Lower lobe of right lung (tissue), 2 donors: ENCODE measurements at places on chromosomes 3 and 15. TPM values are rescaled to one million over a fixed set of nuclear protein-coding genes. Genes with fewer than 3 reads are reported as not detected.
A peak's percentile ranks its signal among the peaks of the same experiment; 100 is the strongest.

- H3K27ac ChIP-seq = no peak overlapping the region
- no peak for DNase-seq
- no peaks in the 10 kb centered on the region for H3K4me1 ChIP-seq
- H3K4me3 ChIP-seq = peak overlapping the region; percentile 43
These were observed 52.9 kb upstream of the WNT7A start for GRCh38 chr3:13932578-13933295.

DNA sequence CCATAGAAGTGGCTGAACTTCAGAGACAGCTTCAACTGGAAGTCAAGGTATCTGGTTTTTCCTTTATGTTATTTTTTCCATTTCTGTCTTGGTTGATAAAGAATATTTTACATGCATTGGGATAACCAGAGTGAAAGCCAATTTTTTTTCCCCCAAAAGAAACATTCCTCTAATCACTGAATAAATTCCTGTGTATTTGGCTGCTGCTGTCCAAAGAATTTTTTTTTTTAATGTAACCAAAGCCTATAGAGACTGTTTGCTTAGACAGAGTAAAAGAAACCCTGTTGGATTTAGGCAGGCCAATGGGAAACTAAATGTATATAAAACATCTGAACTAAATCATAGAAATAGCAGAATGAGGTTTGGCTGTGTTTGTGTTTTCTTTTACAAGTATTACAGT lies 75.2 kb downstream of the CGNL1 start:
- H3K27me3 ChIP-seq = no peaks in the 10 kb centered on the region
- H3K27ac ChIP-seq = no peak overlapping the region
- H3K36me3 ChIP-seq = peaks cover 17% of the 10 kb centered on the region
- DNase-seq = no peak
- no peaks in the 10 kb centered on the region for H3K4me1 ChIP-seq

- no peaks in the 10 kb centered on the region for H3K36me3 ChIP-seq
- no peaks in the 10 kb centered on the region for H3K27me3 ChIP-seq
- DNase-seq = no peak
- H3K4me1 ChIP-seq = no peaks in the 10 kb centered on the region
These were observed 268.8 kb downstream of the NR2F2 start for GRCh38 chr15:96599268-96599667.

- H3K27me3 ChIP-seq = no peaks in the 10 kb centered on the region
- no peaks in the 10 kb centered on the region for H3K36me3 ChIP-seq
- no peak overlapping the region for H3K27ac ChIP-seq
- DNase-seq = no peak
- H3K4me3 ChIP-seq = no peak overlapping the region
These were observed 400.4 kb upstream of the THBS1 start for GRCh38 chr15:39180483-39180933.

DNA sequence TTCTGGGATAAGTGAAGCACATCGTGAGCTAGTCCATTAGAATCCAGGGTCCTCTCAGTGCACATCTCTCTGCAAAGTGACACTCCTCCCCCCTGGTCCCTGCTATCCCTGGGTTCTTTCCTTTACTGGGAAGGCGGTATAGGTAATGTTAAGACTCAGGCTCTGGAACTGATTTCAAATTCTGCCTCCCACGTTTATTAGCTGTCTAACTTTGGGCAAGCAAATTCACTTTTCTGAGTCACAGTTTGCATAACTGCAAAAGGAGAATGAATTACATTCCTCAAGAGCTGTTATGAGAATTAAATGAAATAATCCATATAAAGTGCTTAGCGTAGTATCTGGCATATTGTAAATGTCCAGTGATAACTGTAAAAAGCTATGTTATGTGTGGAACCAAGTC lies 168.1 kb upstream of the LRRN1 start:
- DNase-seq = no peak
- no peak overlapping the region for H3K27ac ChIP-seq
- H3K4me1 ChIP-seq = no peaks in the 10 kb centered on the region
- H3K4me3 ChIP-seq = no peak overlapping the region

- peaks cover 37% of the 10 kb centered on the region for H3K36me3 ChIP-seq
- no peaks in the 10 kb centered on the region for H3K27me3 ChIP-seq
- H3K4me1 ChIP-seq = no peaks in the 10 kb centered on the region
- DNase-seq = no peak
- no peak overlapping the region for H3K27ac ChIP-seq
These were observed 88.8 kb downstream of the LARS2 start for GRCh38 chr3:45477041-45477725.

DNA sequence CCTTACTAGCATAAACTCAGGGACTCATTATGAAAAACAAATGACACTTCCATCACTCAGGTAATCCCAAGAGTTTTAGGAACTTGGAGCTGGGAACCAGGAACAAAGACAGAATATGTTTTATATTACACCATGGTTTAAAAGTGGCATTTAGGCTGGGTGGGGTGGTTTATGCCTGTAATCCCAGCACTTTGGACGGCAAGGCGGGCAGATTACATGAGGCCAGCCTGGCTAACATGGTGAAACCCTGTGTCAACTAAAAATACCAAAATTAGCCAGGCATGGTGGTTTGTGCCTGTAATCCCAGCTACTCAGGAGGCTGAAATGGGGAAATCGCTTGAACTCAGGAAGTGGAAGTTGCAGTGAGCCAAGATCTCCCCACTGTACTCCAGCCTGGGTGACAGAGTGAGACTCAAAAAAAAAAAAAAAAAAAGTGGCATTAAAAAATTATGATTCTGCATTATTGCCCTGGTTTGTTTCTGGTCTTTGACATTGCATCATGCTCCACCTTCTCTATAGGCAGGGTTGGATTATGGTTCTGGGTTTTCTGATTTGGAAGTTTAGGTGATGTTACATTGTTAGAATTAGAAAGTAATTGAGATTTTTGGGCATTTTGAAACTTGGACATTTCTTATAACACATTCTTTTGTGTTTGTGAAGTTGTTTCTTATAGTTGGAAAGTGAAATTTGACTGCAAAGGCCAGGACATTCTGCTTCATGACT lies 19.0 kb downstream of the SQOR start:
- H3K4me1 ChIP-seq = peaks cover 42% of the 10 kb centered on the region
- DNase-seq = no peak
- H3K4me3 ChIP-seq = no peak overlapping the region
- H3K36me3 ChIP-seq = no peaks in the 10 kb centered on the region

- H3K4me3 ChIP-seq = no peak overlapping the region
- no peaks in the 10 kb centered on the region for H3K4me1 ChIP-seq
- no peaks in the 10 kb centered on the region for H3K27me3 ChIP-seq
- no peaks in the 10 kb centered on the region for H3K36me3 ChIP-seq
- no peak for DNase-seq
These were observed 19.2 kb downstream of the CDIN1 start for GRCh38 chr15:36598529-36599177.

DNA sequence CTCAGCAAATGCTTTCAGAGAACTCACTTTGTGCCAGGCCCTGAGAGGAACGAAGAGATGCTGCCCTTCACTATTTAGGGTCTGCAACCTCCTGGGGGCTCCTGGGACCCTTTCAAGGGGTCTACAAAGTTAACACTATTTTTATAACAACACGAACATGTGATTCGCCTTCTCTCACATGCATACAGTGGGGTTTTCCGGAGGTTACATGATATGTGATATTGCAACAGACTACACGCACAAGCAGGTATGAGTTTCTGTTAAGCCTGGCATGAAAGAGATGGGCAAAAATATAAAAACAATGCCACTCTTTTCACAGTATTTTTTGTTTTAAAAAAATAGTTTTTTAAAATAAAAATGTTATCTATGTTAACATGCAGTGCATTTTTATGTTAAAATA lies 10.3 kb downstream of the STARD5 start:
- DNase-seq = no peak
- peak overlapping the region; percentile 71 for H3K27ac ChIP-seq
- H3K4me3 ChIP-seq = no peak overlapping the region
- H3K4me1 ChIP-seq = peaks cover 21% of the 10 kb centered on the region
- peaks cover 44% of the 10 kb centered on the region for H3K36me3 ChIP-seq

DNA sequence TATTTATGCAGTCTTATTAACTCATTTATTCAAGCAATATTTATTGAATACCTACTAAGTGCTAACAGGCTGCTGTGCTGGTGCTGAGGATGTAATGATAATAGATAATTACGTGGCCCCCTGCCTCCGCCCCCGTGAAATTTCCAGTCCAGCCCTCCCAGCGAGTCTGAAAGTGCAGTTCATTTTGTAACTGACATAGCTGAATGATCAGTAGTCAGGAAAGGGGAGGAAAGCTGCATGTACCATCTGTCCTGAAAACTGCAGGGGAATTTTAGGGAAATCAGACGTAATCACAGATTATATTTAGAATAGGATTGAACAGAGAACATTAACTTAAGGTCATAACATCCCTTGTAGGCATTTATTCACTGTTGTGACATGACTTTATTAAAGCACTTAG lies 736.8 kb downstream of the MCTP2 start:
- no peak overlapping the region for H3K27ac ChIP-seq
- no peaks in the 10 kb centered on the region for H3K4me1 ChIP-seq
- no peaks in the 10 kb centered on the region for H3K36me3 ChIP-seq
- no peaks in the 10 kb centered on the region for H3K27me3 ChIP-seq
- no peak for DNase-seq

DNA sequence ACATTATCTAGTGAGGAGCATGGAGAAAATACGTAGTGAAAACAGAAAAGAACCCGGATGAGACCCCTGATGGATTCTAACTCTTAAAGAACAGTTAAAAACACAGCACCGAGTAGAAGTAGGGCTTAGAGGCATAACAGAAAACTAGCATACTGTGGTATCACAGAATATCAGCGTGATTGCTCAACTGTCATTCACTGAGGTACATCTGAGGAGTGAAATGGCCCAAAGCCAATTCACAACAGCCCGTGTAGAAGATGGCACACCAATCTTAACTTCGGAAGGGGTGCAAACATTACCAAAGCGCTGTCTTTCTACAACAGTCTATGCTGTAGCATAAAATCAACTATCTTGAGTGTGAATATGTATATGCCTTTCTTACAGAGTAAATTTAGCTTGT lies 1.8 kb downstream of the CLASP2 start:
- H3K27ac ChIP-seq = no peak overlapping the region
- no peaks in the 10 kb centered on the region for H3K36me3 ChIP-seq
- peaks cover 21% of the 10 kb centered on the region for H3K4me1 ChIP-seq
- H3K27me3 ChIP-seq = no peaks in the 10 kb centered on the region

DNA sequence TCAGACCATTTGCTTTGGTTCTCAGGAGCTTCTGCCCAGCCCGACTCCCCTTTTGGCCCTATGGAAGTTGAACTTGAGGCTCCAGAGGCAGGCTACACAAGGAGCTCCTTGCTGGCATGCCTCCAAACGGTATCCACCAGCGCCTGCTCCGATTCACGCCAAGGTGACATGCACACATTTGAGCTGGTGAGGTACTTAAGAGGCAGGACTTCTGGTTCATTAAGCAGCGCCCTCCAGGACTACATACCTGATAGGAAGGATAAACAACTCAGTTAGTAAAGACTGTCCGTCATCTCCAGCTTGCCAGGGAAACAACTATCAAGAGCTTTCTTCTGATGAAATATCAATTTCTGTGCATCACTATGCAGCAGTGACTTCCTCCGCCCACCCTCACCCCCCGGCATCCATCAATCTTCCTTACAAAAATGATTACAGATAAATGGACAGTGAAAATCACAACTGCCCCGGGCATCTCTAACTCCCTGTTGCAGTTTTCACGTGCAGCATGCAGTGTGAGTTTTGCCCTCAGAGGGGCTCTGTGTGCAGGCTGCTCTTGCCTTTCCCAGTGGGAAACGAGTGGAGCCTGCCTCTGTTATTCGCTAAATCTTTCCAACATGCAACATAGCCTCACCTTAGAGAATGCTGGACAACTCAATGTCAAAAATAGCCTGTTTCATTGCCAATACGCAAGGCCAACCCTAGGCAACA lies 122.9 kb downstream of the ARRDC4 start:
- no peaks in the 10 kb centered on the region for H3K36me3 ChIP-seq
- H3K27ac ChIP-seq = no peak overlapping the region
- H3K4me1 ChIP-seq = no peaks in the 10 kb centered on the region
- no peak overlapping the region for H3K4me3 ChIP-seq

GRCh38 chr15:78931439-78932257 lies 13.2 kb downstream of the CTSH start:
- peaks cover 30% of the 10 kb centered on the region for H3K4me1 ChIP-seq
- peaks cover 96% of the 10 kb centered on the region for H3K36me3 ChIP-seq
- no peak overlapping the region for H3K4me3 ChIP-seq
- DNase-seq = no peak
- no peaks in the 10 kb centered on the region for H3K27me3 ChIP-seq

GRCh38 chr3:71583566-71584393 lies at the start of gene FOXP1:
TSS of gene FOXP1 (minus strand) at chr3:71583728. CDS start at chr3:71198381, 385,347 bp downstream.
- H3K4me3 ChIP-seq = peak within 1 kb of the TSS; percentile 85
- no peaks in the 10 kb centered on the region for H3K27me3 ChIP-seq
- H3K36me3 ChIP-seq = no peaks in the 10 kb centered on the region
- peak; percentile 87 for DNase-seq
- peaks cover 46% of the 10 kb centered on the region for H3K4me1 ChIP-seq

DNA sequence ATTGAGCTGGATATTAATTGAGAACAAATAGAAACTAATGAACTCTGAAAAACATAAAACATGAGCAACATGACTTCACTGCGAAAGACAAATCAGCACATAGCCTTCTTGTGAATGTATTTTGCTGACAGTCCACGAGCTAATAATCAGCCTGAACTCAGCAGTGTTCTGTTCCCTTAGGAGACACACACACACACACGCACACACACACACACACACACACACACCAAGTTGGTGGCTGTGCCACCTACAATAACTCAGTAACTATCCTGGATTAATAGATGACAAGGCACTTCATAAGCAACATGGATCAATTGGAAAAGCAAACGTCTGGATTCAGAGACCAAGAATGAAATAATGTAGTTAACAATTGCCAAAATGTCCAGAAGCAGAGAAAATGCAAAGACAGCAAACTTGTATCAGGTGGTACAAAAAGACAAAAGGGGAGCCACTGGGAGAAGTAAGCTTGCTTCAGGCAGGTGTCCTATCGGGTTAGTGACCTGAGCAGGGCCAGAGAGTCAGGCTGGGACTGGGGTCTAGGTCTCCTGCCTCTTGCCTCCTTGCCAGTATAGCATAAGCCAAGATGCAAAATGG lies 20.5 kb upstream of the UBE2Q2 start:
- H3K36me3 ChIP-seq = no peaks in the 10 kb centered on the region
- no peak overlapping the region for H3K4me3 ChIP-seq
- no peaks in the 10 kb centered on the region for H3K27me3 ChIP-seq
- no peak for DNase-seq
- no peaks in the 10 kb centered on the region for H3K4me1 ChIP-seq
- no peak overlapping the region for H3K27ac ChIP-seq

DNA sequence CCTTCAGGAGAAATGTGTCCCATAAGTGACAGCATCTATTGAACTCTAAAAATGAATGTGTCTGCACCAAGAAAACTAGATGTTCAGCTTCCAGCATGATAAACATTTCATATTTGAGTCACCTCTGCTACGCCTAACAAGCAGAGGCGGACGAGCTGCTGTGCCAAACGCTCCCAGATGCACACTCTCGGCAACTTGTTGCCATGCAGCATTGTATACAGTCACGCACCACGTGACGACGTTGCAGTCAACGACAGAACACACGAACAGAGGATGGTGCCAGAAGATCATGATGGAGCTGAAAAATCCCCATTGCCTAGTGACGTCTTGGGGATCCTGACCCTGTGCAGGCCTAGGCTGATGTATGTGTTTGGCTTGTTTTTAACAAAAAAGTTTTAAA lies 137.5 kb downstream of the XXYLT1 start:
- DNase-seq = no peak
- no peaks in the 10 kb centered on the region for H3K27me3 ChIP-seq
- no peaks in the 10 kb centered on the region for H3K4me1 ChIP-seq

The GPR149 gene
- total RNA-seq = not detected

The RFTN1 gene
- total RNA-seq = 58.2 TPM

The WDR72 gene
- 1.5 TPM for total RNA-seq

The GOLGA8K gene
- 1.9 TPM for total RNA-seq

The ABHD2 gene
- total RNA-seq = 202 TPM

The ECE2 gene
- total RNA-seq = not detected

The CELF6 gene
- total RNA-seq = 5.7 TPM

The GOLGA8S gene
- 0.53 TPM for total RNA-seq
